Femur (tissue), 1 donor: ENCODE measurements at places on chromosomes 4 and X.

DNA sequence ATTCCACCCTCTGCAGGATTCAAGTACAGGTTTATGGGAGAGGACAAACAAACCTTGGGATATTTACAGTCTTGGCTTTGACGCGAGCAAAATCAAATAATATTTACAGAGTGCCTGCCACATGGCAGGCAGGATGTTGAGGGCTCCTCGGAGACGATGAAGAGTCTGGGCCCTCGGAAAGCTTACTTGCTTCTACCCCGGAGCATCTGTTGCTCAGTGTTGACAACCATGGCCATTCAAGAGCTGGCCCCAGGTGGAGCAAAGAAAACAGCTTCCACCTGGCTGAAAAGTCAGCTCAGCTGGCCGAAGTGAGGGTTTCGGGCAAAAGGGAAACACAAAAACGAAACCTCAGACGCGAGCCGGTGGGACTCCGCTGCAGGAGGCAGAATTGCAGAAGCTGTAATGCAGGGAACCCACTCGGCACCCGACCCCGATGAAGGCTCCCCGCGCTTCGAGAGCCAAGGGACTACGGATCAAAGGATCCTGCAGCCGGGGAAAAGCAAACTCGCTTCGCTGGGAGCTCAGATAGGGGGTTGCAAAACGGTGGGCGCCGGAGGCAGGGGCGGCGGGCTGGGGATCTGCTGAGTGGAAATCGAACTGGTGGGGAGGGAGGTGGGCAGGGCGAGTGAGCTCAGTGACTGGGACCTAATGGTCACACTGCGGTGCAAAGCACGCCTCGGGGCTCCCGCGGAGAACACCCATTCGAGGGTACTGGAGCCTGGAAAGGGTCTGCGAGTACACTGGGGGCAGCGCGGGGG, 805 bp downstream of the ATP8A1 start:
- peak; percentile 46 for DNase-seq

DNA sequence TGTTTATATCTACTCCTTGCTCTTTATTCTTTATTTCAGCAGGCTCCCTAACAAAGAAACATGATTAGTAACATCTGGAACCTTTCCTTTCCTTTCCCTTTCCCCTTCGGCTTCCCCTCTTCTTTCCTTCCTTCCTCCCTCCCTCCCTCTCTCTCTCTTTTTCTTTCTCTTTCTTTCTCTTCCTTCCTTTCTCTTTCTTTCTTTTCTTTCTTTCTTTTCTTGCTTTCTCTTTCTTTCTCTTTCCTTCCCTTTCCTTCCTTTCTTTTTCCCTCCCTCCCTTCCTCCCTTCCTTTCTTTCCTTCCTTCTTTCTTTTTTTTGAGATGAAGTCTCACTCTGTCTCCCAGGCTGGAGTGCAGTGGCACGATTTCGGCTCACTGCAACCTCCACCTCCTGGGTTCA, 30.7 kb upstream of the RBMX start:
- no peak for DNase-seq

GRCh38 chrX:1147611-1148515, 64.6 kb downstream of the CRLF2 start:
- DNase-seq = no peak

GRCh38 chr4:2046031-2046961, 12.8 kb upstream of the NAT8L start:
- no peak for DNase-seq

- no peak for DNase-seq
Measured at GRCh38 chr4:833156-833555, 7.2 kb upstream of the CPLX1 start.

GRCh38 chr4:92182736-92183407, 120.9 kb upstream of the GRID2 start:
- DNase-seq = no peak

GRCh38 chr4:137125011-137125410, 407.3 kb downstream of the PCDH18 start:
- DNase-seq = peak; percentile 25

DNA sequence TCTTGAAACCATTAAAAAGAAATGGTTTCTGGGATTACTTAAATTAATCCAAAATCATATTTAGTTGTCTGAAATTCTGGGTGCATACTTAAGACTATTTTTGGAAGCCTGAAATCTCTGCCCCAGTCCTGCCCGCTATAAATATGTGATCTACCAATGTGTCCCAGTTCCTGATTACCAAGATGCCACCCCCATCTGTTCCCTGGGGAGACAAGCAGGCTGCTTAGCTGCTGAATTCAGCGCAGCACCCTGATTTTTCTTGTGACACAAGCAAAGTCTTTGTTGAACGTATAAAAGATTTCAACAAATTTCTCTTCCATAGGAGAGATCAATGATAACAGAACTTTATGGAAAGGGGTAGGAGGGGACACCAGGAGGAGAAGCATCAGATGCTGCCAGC, 100.6 kb upstream of the PRPS2 start:
- no peak for DNase-seq

DNA sequence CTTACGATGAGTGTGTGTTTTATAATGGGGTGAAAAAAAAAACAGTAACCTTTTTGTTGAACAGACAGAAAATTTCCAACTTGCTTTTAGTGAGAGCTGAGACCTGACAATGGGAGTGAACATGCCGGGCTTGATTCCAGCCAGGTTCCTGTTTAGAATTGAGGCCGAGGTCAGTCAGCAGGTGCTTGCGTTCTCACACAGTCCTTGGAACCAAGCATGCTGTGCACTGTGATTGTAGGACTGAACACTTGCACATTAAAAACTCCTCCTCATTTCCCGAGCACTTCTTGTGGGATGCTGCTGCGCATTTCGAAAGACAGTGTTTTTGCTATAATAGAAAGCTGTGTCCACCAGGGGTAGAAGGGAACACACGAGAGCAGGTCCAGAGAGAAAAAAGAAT, 51.8 kb downstream of the TMEM131L start:
- no peak for DNase-seq

DNA sequence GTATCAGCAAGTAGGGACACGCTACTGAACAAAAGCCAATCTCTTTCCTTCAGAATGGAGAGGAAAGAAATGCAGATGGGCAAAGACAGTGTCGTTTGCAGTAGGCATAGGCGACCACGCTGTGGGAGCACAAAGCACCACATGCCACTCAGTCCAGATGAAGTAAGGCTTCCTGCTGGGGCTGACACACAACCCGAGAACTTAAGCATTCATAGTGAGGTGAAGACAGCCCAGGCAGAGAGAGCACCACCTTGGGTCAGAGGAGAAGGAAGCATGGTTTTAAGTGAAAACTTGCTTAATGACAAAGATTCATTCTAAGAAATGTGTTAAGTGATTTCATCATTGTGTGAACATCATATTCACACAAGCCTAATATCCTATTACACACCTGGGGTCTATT, 238.8 kb downstream of the MGST2 start:
- no peak for DNase-seq

- DNase-seq = no peak
Measured at GRCh38 chrX:152878976-152879755, 18.7 kb upstream of the ZNF185 start.

GRCh38 chrX:97909245-97909644, 1025.5 kb downstream of the RPA4 start:
- DNase-seq = no peak

DNA sequence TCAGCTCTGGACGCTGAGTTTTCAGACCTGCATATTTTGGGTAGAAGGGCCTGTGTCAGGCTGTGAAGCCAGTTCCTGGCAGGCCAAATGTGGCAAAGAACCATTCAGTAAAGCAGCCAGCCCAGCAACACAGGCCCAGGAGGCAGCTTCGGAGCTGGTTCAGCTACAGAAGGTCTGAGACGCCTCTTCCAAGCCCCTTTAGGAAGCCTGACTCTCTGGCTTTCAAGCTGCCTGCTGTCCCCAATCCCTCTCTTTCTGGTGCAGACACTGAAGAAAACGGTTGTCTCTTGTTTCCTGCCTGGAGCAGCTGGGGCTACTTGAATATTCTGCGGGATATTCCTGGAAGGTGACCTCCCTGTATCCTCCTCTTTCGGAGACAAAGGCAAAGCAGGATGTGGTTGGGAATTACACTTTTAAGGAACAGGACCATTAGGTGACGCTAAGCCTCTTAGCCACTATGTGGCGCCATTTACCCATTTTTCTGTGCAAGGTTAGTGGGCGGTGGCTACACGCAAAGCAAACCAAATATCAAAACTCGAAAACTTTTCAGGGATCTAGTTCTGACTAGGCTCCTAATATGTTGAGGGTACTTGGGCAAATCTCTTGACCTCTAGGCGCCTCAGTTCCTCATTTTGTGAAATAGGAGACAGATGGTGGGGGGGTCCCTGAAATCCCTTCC, 47.2 kb upstream of the LAS1L start:
- DNase-seq = peak; percentile 78

DNA sequence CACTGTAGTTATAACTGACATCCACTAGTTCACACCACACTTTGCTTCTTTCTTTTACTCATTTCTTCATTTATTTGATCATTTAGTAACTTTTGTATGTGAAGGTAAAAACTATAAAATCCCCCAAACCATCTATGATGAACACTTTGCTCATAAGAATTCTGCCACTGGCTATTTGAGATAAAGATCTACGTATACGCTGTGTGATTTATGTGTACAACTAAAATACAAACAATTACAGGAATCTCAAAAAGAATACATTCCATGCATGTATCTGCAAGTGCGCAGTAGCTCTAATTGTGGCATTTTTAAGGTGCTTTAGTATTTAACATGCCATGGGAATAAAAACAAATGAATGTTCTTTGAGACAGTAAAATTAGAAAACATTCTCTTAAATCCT, 156.9 kb upstream of the NAP1L5 start:
- no peak for DNase-seq

DNA sequence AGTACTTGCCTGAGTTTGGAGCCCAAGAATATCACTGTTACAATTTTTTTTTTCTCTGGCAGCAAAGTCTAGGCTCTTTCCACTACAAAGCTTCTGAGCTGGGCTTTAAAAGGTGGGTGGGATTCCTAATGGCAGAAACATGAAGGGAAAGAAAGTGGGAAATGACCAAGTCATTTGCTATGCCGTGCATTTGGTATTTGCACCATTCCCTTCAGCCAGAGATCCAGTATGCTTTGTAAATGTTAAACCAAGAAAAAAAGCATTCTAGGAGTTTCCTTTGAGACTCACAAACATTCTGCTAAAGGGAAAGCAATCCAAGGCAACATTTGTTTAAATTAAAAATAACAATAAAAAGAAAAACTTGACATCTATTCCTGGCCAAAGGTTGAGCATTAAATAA, 451.2 kb downstream of the RAB28 start:
- DNase-seq = peak; percentile 40

GRCh38 chr4:155887847-155888570, 15.5 kb upstream of the TDO2 start:
- no peak for DNase-seq

DNA sequence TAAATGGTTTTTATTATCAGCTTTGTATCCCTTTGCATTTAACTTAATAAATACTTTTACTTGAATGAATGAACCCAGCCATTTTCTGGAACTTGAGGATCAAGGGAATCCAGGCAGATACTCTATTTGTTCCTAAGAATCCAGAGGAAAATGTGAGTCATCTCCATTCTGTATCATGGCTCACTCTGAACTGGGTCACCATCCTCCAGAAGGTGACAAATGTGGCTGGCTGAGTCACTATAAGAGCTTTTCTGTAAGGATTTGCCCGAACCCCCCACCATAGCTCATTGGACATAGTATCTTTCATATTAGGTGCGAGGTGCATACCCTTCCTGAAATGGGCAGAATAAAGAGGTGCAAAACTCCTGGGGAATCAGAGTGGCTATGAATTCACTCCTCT, 25.8 kb downstream of the RTL9 start:
- DNase-seq = no peak

- DNase-seq = no peak
Measured at GRCh38 chrX:133254666-133255065, 36.5 kb upstream of the TFDP3 start.

- DNase-seq = no peak
Measured at GRCh38 chrX:23066588-23067281, 67.0 kb downstream of the DDX53 start.

DNA sequence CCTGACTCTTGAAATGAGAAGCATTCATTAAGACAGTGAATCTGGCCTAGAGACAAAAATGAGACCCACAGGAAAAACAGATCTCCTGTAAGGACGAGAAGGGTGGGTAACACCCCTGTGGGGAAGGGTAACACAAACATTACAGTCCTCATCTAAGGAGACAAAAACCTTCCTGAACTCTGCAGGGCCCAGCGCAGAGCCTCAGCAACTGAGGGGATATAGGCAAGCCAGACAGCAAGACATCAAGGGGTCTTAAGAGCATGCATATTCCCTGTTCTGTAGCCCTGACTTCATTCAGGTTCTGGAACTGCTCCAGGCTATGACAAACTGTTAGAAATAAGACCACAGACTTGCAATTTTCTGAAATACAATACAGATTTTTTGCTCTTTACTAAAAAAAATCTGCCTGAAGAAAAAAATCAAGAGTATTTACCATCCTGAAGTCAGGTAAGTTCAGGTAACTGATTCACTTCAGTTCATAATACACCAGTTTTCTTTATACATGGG, 15.5 kb downstream of the COX18 start:
- no peak for DNase-seq

DNA sequence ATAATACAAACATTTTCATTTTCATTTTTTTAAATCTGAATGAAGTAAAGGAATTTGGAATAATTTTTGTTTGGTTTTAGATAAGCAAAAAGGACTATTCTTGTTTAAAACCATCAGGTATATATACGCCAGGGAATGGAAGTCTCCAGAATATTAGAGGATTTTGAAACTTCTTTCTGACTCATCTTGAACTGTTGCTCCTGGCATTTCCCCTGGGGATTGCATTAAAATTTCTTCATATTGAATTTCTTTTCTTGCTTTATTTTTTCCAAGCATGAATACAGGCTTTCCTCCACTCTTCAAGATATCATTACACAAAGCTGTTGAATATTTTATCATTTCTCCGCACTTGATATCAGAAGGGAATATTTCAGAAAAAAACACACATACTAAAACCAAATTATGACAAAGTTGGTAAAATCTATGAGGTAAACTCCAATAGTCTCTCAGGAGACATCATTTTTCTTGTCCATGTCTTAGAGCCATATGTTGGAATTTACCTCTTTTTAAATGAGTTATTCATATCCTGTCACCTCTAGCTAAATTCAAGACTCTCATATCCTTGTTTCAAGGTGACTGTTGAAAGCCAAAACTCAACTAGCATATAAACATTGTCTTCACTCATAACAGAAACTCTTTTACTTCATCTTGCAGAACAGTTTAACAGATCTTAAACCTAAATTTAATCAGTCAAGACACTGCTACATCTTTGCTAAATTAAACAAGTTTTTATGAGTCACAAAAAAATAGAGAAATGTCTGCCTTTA, 20.7 kb upstream of the CSN1S1 start:
- DNase-seq = no peak
